Mucosa of gallbladder (tissue), 1 donor: ENCODE measurements at places on chromosomes 7 and 10.

GRCh38 chr10:123297175-123297574, 143.0 kb downstream of the BUB3 start:
- no peak for DNase-seq

- no peak for DNase-seq
Observed at GRCh38 chr7:71491336-71491735, 359.4 kb downstream of the GALNT17 start.

GRCh38 chr7:14855033-14855794, 47.3 kb downstream of the DGKB start:
- DNase-seq, result no peak

DNA sequence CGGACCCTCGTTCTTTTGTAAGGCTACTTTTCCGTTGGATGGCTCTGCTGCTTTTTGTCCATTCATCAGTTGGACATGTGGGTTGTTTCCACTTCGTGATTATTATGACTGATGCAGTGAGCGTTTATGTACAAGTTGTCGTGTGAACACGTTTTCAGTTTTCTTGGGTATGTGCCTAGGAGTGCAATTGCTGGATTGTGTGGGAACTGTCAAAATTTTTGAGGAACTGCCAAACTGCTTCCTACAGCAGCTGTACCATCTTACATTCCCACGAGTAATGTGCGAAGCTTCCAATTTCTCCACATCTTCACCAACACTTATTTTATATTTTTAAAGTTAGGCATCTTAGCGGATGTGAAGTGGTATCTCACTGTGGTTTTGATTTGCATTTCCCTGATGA, 10.4 kb downstream of the FKBP6 start:
- DNase-seq, result no peak

GRCh38 chr10:124285587-124286527, 132.9 kb downstream of the OAT start:
- DNase-seq, result no peak

DNA sequence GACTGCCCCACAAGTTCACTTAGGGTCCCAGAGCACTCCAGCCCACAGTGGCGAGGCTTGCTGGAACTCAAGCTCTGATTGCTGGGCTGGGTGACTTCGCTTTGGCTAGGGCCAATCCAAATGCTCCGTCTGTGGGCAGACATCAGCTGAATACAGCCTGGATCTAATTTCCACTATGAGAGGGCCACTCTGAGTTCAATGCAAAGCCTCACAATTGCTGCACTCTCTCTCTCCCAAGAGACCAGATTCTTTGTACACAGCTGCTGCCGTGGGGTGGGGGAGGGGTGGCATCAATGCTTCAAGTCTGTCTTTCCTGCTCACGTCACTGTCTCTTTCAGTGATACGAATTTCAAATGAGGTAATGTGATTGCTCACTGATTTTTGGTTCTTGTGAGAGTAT, 47.3 kb upstream of the BPGM start:
- DNase-seq, result no peak

DNA sequence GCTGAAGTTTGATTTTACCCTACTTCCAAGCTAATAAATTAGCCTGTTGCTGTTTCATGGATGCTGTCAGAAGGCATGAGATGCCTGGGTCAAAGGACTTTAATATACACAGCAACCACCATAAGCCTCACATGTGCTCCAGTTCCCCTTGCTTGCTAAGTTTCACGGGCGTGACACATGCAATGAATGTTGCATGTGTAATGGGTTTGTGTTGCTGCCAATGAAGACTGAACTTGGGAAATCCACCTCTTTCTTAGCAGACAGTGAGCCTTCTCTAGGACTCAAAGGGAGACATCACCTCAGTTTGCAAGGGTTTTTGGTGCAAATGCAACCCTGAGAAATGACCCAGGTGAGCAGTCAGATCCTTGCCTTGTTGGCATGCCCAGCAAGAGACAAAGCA, 505.5 kb upstream of the PODXL start:
- no peak for DNase-seq

DNA sequence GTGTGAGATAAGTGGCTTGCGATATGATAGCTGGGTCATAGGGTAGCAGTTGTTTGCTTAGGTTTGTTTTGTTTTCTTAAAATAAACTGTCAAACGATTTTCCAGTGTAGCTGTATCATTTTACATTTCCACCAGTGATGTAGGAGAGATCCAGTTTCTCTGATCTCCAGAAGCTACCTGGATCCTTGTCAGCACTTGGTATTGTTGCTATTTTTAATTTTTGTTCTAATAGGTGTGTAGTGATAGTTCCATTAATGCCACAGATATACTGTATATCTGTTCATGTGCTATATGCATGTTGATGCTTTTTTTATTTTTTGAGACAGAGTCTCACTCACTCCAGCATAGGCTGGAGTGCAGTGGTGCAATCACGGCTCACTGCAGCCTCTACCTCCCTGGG, 44.4 kb downstream of the GOLGA7B start:
- no peak for DNase-seq

DNA sequence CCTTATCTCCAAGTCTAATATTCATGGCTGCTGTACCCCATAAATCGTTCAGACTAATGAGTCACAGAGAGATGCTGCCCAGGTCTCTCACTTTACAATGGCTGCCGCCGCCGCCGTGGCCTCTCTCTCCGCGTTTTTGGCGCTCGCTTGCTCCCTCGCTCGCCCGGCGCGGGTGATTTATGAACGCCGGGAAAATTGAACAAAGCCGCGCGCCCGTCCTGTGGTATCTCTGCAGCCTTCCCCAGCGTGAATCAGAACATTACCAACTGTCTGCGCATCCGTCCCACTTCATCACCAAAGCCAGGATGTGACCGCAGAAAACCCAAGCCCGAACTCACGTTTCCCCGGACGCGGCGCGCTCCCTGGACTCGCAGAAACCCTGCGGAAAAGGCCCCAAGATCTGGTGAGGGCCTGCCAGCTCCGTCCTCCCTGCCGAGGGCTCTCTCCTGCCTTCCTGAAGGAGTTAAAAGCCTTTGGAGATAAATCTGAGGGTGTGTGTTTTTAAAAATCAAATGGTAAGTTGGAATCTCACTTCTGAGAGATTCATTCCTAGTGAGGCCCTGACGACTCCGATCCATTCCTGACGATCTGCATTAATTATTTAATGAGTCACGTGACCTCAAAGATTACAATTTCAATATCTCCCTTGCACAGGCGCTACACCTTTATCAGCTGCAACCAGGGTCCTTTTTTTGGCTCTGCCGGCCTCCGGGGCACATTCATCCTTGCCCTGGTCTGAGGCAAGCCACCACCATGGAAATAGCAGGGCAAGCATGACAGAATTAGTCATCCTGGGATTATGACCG, 6.3 kb downstream of the HOXA4 start:
- no peak for DNase-seq

GRCh38 chr7:16813232-16813616, 8.4 kb upstream of the AGR2 start:
- DNase-seq, result no peak

DNA sequence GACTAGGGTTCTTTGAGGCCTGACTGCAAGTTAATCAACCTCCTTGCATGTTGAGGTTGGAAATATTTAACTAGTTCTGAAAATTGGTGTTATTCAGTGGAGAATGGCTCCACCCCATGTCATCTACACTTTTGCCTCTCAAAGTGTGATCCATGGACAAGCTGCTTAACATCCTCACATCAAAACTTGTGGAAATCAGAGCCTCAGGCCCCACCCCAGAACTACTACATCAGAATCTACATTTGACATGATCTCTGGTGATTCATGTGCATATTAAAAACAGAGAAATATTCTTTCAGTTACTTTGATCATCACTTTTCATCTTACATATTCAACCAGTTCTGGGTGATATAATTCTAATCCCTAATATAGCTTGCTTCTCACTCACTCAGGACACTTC, 632.9 kb downstream of the ARL4A start:
- DNase-seq, result no peak

GRCh38 chr10:18710201-18710653, 51.0 kb downstream of the ARL5B start:
- DNase-seq, result no peak

DNA sequence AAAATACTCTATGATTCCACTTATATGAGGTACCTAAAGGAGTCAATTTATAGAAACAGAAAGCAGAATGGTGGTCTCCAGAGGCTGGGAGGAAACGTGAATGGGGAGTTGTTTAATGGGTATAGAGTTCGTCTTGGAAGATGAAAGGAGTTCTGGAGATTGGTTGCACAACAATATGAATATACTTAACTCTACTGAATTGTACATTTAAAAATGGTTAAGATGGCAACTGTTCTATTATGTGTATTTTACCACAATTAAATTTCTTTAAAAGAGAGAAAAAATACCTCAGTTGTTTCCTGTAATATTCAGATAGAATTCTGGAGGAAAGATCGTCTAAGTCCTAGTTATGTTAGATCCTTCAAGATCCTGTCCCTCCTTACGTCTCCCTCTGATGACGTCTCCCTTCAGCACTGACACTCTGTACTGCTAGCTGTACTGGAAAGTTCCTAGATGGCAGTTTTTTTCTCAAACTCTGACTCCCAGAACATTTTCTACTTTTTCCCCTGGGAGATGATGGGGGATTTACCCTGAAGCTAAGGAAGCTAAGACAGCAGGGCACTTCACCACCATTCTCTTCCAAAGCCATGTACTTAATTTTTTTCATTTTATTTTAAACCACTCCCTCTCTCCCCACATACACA, 53.2 kb upstream of the CAV2 start:
- no peak for DNase-seq

GRCh38 chr7:120793213-120793936, 64.6 kb downstream of the TSPAN12 start:
- DNase-seq, result no peak

- DNase-seq, result no peak
Observed at GRCh38 chr10:89523274-89523673, 12.1 kb downstream of the SLC16A12 start.

DNA sequence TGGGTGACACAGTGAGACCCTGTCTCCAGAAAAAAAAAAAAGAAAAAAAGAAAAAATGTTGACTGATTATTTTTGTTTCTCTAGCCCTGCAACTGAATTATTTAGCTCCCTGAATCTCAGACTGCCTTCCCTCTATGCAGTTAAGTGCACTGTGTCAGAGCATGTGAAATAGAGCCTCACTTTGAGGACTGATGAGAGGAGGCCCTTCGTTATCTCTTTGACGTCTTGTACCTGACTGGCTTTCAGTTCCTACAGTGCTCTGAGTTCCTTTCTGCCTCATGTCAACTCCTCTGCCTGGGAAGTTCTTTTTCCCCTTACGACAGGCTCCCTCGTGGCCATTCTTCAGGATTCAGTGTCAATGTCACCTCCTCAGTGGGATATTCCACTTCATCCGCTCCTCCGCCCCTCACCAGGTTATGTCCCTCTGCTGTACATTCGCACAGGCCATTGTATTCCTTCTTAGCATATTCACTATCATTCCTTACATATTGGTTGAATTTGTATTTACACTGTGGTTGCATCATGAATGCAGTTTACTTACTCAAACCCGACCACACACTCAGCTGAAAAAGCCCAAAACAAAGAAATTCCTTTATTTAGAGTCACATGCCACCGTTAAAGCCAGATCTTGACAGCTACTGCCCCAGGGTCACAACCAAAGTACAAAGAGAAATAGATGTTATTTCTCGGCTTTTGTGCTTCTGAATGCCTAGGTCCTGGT, 18.1 kb upstream of the CAMK2G start:
- DNase-seq, result no peak
